ENCODE measurements at places on chromosomes 2 and 18.

DNA sequence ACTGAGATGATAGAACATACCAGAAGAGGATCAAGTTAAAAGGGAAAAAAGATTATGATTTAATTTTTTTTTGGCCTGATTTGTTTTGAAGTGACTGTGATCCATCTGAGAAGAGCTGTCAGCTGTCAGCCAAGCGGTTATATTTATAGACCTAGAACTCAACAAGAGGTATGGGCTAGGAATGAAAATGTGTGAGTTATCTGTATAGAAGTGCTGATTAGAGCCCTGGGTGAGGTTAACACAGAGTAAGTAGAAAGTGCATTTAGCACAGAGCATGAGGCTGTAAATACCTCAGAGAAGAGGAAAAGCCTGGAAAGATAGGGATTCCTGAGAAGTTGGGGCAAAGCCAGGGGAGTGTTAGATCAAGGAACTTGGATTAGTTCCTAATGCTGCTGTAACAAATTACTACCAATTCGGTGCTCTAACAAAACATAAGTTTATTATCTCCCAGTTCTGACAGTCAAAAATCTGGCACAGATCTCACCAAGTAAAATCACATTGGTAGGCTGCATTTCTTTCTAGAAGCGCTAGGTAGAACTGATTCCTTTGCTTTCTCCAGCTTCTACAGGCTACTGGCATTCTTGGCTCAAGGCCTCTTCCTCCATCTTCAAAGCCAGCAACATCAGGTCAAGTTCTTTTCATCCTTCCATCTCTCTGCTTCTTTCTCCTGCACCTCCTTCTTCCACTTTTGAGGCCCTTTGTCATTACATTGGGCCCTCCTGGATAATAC is 197.4 kb upstream of the SPHKAP start:
- DNase-seq = no peak

- DNase-seq = no peak
Observed at GRCh38 chr2:105937498-105938097, 192.9 kb downstream of the NCK2 start.

DNA sequence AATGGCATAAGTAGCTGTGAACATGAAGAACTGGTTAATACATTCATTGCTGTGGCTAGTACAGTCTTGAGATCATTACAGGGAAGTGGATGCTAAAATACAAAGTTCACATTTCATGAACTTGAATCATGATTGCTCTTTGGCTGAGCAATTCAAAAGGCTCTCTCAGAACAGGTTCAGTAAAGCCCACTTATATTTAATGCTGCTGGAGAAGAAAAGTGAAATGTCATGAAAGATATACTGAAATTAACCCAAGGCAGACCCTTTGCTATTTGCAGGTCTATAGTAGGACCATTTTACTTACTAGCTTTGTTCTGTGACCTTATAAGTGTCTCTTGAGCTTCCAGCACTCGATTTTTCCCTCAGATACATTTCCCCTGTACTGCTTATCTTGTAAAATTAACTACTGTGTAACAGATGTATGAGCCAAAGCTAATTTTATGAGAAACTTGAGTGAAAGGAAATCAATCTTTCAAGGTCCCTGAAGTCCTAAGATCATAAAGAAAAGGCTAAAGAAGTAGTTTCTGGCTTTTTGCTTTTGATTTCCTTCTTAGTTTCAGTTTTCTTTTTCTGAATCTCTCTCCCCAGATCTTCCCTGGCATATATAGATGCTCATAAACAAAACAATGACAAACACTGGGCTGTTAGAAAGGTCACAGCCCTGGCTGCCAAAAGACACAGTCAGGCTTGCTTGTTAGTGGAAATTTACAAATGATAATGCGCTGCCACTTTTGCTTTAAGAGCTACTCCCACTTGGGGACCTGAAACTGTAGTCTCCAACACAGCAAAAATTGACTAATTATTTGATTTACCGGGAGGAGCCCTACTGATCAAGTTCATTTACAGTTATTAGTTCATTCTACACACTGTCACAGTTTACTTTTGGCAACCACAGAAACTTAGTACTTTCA is 132.7 kb upstream of the XPO1 start:
- DNase-seq = no peak

DNA sequence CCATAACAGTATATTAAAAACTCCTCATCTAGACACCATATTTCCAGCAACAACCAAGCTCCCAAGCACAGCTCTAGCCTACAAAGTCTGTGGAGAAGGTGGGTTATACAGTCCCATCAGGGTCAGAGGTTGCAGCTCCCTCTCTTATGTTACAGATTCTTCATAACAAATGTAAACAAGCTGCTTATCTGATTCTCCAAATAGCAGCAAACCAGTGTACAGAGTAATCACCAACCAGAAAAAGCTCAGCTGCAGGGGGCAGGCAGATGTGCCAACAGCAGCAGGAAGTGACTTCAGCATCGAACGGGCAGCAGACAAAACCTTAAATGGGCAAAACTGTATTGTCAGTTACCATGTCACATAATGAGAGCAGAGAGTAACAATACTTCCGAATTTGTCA is 52.9 kb upstream of the NABP1 start:
- DNase-seq = no peak

- DNase-seq = no peak
Observed at GRCh38 chr18:35624146-35624545, 42.6 kb downstream of the GALNT1 start.

GRCh38 chr2:118222672-118223421 is 134.6 kb downstream of the INSIG2 start:
- DNase-seq = no peak

GRCh38 chr2:54859997-54860701 is 136.7 kb downstream of the EML6 start:
- DNase-seq = no peak

GRCh38 chr2:45074713-45075112 is 65.5 kb upstream of the SIX2 start:
- DNase-seq = no peak

DNA sequence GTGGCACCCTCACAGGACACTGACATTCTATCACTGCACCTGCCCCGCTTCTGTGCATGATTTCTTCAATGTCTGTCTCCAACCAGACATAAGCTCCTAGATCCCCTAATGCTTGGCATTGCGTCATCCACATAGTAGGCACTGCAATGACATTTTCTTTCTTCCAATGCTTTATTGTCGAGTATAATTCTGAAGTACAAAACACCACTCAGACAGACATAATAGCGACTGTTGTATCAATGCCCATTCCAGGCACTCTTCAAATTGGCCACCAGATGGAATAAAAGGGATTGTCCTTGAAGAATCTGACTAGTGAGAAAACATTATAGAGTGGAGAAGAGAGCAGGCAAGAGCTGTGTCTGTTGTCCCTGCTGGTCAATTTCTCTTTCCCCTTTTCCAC is 89.0 kb downstream of the LPIN1 start:
- DNase-seq = no peak

DNA sequence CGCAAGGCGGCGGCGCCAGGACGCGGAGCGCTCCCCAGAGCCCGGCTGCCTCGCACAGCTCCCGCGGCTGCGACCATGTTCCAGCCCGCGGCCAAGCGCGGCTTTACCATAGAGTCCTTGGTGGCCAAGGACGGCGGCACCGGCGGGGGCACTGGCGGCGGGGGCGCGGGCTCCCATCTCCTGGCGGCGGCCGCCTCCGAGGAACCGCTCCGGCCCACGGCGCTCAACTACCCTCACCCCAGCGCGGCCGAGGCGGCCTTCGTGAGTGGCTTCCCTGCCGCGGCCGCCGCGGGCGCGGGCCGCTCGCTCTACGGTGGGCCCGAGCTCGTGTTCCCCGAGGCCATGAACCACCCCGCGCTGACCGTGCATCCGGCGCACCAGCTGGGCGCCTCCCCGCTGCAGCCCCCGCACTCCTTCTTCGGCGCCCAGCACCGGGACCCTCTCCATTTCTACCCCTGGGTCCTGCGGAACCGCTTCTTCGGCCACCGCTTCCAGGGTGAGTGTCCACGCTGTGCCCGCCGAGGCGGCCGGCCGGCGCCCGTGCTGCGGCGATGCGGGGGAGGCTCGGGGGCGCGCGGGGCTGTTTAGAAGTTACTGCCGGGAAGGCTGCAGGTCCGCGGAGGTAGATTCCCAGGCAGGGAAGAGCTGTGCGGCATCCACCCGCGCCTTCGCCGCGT is 696 bp downstream of the EMX1 start:
- no peak for DNase-seq

GRCh38 chr2:42312106-42312505 is 48.9 kb downstream of the COX7A2L start:
- no peak for DNase-seq

GRCh38 chr2:146413086-146413610 is 1431.7 kb upstream of the ACVR2A start:
- DNase-seq = no peak

DNA sequence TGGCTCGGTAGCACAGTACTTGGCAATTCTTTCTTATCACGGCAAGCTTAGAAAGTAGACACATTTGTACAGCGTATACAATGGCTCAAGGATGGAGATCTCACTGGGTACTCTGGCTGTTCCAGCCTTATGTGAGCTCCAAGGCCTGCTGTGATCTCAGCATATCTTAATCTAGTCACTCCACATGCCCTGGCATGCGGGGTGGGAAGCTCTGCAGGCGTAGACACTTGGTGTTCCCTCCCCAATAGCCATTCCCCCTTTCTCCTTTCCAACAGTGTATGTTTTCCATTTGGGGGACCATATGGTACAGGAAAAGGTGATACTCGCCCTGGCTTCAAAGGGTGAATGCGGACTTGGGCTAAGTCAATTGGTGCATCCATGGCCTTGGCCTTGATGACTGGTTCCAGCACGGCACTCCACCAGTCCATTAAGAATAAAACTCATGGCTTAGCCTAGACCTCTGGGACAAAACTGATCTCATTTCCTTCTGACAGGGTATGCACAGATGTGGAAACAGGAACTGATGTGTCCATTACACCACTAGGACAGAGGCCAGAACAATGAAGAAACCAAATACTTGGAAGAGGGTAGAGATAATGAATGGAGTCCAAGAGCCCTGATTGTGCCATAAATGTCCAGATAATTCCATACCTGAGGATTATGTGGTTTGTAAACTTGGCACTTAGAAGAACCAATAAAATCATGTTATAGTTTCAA is 28.4 kb downstream of the TGIF1 start:
- DNase-seq = no peak

- DNase-seq = no peak
Observed at GRCh38 chr2:229297247-229297646, 26.2 kb upstream of the PID1 start.

DNA sequence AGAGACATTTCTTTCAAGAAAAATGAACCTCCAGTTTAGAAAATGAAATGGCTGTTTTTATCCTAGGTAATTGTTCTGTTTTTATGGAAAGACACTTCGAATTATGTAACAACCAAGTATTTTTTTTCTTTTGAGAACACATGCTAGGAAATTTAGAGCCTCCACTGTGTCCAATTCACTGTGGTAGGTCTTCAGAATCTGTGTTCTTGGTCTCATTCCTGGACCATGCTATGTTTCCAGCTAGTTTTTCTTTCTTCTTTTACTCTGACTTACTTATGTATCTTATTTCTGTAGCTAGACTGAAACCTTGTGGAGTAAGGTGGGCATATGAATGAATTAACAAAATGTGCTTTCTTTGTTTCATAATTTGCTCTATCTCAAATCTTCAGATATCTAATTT is 391.7 kb upstream of the KLHL29 start:
- DNase-seq = no peak

GRCh38 chr2:232444409-232445148 is 11.4 kb upstream of the ALPI start:
- peak; percentile 15 for DNase-seq

DNA sequence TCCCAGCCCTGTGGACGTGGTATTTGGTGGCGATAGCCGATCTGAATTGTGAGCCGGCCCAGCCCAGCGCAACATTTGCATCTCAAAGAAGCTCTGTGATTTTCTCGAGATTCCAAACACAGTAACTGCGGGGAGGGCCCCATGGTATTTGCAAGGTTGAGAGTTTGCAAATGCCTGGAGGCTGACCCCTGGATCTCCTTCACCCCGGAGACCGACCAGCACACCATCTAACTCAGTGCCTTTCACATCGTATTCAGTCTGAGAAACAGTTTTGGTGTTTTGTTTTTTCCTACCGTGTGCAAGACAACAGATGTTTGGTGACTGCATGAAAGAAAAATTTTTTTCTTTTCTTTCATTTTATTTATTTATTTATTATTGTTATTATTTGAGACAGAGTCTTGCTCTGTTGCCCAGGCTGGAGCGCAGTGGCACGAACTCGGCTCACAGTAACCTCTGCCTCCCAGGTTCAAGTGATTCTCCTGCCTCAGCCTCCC is 40.3 kb downstream of the MYCN start:
- DNase-seq = no peak

DNA sequence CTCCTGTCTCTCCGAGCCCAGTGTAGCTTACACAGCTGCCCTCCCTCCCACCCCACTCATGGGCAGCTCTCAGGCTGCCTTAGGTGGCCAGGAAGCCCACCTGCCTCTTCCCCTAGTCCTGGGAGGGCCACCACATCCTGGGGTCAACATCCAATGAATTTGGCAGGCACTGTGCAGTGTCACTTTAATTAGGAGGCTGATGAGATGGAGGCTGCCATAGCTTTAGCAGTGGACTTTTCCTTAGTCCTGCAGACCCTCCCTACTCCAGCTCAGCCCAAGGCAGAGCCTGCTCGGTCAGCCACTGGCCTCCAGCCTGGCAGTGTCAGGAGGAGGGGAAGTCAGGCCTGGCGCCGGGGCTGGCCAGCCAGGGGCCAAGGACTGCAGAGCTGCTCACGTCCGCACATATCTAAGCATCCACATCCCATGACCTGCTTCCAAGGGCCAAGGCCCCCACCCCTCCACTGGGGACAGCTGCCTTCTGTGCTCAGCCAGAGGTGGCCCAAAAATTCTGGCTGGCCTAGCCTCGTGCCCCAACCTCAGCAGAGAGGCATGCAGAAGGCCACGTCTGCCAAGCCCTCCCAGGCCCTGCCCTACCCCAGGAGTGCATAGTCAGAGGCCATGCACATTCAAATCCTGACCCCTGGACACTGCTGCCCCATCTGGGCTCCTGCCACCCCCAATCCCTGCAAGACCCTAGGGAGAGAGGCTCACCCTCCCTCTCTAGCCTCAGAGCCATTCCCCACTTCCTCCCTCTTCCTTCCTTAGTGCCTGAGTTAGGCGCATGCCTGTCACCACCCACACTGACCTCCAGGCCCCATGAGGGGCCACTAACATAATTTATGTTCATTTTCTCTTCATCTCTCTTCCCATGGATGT is 33.1 kb downstream of the ADRA2B start:
- DNase-seq = no peak

- no peak for DNase-seq
Observed at GRCh38 chr2:217942731-217943335, 60.0 kb downstream of the TNS1 start.
